ENCODE measurements at places on chromosomes 13 and 19.

DNA sequence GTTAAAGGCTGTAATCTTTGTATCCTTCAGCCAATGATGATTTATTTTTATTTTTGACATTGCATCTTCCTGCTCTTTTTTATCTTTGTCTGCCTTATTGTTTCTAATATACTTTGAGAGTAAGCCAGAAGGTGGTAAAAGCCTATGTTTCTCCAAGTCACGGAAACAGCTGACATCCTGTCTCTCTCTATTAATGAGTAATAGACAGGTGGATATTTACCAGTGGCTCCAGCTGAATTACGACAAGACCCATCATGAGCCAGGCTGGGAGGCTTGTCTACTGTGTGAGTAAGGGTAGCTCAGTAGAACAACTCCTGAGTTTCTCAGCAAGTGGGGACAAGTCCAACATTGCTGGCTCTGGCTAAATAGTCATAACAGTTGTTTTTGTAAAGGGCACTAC is 166.6 kb downstream of the NDFIP2 start:
- no peak for DNase-seq

DNA sequence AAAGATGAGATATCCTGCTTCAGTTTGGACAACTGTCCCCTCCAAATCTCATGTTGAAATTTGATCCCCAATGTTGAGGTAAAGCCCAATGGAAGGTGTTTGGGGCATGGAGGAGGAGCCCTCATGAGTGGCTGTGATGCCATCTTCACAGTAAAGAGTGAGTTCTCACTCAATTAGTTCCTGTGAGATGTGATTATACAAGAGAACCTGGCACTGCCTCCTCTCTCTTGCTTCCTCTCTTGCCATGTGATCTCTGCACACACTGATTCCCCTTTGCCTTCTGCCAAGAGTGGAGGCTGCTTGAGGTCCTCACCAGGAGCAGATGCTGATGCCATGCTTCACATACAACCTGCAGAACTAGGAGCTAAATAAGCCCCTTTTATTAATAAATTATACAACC is 86.9 kb downstream of the HSPH1 start:
- DNase-seq, result no peak

- no peak for DNase-seq
Measured at GRCh38 chr13:109821103-109821502, 34.7 kb upstream of the IRS2 start.

GRCh38 chr13:100075700-100076587 is 12.9 kb upstream of the PCCA start:
- no peak for DNase-seq

DNA sequence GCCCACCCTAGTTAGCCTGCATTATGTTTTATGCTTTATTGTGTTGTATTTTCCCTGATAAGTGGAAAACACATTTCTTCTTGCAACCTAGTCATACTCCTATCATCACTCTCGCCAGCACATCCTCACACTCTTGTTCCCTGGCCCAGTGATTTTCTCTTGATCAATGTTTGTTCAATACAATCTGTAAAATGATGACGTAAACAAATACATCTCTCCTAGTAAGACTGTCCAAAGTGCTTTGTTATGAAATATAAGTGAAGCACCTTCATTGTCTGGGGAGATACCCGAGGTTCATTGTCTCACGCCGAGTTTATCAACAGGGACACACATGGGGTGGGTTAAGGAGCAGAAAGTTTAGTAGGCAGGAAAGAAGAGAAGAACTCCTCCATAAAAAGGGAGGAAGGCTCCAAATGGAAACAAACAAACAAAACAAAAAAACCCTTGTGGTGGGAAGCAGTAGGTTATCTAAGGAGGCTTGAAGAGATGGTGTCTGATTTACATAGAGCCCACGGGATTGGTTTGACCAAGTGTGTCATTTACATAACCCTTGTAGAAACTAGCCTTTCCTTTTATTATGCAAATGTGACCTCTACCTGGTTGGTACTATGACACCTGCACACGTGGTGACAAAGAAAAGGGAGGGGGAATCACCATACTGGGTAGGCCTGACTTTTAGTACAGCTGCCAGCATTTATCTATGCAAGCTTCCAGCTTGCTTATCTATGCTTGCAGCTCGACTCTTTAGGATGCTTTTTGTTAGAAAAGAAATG is 1317.9 kb upstream of the SPRY2 start:
- no peak for DNase-seq

- DNase-seq, result no peak
Measured at GRCh38 chr19:35478794-35479677, 11.2 kb downstream of the KRTDAP start.

DNA sequence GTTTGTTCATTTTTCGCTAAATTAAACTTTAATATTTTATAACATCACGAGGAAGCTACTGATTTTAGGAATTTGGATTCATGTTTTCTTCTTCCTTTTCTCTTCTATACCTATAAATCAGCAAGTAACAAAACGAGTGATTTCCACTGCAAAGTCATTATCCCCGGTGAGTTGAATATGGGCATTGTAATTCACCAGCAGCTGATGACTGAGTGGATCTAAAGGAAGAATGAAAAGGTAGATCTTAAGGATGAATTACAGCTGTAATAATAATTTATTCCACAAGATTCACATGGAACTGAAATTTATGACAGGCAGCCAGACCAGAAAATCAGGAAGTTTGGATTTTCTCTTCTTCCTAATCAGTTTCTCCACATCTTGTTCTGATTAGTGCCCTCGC is 111.4 kb downstream of the GPC6 start:
- no peak for DNase-seq

GRCh38 chr13:60583911-60584753 is 187.1 kb downstream of the TDRD3 start:
- no peak for DNase-seq

GRCh38 chr13:33793726-33794125 is 24.2 kb upstream of the RFC3 start:
- no peak for DNase-seq

DNA sequence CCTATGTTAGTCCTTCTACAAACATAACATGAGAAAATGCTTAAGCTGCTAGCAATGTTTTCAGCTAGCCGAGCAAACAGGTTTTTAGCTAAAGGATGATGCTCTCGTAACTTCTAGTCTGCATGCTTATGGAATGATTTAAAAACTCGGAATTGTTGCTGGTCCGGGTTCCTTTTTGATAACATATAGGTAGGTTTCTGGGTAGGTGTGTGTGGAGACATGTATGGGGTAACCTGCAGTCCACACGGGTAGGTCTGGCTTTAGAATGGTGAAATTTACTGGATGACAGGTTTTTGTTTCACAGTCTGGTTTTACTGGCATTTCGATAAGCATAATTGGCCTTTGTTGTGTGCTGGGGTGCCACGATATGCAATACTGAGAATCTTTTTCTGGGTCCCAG is 4.4 kb downstream of the ZNF813 start:
- DNase-seq, result no peak

DNA sequence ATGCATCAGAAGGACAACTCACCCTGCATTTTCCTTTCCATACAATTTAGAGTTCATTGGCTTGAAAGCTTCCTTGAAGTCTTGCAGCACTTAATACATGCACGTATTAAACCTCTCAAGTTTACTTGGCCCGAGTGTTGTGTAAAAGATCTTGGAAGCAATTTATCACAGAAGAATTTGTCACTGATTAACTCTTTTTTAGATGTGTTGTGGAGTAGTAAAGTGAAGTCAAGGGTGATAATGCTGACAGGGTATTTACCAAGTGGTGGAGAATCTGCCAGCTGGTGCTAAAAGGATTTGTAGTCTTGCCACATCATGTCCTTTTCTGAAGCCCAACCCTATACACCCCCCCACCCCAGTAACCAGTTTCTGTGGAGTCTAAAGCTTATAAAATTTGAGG is 421.0 kb upstream of the MIR17HG start:
- no peak for DNase-seq

GRCh38 chr19:49135686-49136085 is 16.3 kb downstream of the PPFIA3 start:
- DNase-seq, result no peak

- no peak for DNase-seq
Measured at GRCh38 chr19:46574533-46574932, 26.6 kb upstream of the CALM3 start.

DNA sequence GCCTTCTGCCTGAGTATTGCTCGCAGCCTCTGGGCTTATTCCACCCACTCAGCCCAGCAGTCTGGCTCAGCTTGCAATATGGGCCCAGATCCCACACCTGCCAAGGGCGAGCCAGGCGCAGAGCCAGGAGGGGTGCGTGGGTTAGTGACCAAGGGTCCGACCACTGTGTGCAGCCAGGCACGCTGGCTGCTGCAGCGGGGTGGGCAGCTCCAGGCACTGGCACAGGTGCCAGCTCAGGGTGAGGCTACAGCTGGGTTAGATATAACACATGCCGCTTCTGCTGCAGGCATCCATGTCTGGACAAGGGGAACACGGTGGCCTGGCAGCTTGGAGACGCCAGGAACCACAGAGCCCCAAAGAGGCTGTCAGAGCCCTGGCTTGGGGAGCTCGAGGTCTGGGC is 12.6 kb upstream of the URAD start:
- DNase-seq, result no peak

DNA sequence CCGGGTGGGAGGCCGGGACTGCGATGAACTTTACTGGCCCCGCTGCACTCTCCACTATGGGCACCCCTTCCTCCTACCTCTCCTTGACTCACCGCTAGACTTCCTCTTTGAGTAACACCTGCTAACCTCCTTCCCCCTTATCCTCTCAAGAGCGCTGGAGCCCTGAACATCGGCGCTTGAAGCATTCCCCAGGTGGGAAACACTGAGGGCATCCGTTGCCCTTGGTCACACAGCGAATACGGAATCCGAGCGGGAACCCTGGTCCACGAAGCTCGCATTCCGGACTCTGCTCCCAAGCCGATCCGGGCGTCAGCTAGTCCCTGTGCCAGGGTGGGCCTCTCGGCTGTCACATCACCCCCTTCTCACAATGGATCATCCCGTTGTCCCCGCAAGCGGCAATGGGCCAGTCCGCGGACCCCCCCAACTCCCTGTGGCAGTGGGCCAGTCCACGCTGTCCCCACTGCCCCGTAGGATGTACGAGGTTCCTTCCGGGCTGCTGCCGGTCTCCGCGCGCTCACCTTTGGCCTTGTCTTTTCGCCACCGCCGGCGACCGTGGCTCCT is 4.2 kb downstream of the LIPE start:
- DNase-seq, result no peak

DNA sequence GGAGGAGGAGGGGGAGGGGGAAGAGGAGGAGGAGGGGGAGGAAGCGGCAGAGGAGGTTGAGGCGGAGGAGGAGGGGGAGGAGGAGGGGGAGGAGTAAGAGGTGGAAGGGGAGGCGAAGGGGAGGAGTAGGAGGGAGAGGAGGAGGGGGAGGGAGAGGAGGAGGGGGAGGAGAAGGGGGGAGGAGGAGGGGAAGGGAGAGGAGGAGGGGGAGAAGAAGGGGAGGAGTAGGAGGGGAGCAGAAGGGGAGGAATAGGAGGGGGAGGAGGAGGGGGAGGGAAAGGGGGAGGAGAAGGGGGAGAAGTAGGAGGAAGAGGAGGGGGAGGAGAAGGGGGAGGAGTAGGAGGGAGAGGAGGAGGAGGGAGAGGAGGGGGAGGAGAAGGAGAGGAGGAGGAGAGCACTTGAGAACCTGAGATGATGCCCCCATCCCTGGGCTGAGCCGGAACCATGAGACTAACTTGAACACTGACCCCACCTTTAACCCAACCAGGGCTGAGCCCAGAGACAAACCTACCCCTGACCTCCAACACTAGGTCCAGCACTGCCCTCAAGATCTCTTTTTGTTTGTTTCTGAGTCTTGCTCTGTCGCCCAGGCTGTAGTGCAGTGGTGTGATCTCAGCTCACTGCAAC is 12.6 kb downstream of the ABCA7 start:
- DNase-seq, result no peak

DNA sequence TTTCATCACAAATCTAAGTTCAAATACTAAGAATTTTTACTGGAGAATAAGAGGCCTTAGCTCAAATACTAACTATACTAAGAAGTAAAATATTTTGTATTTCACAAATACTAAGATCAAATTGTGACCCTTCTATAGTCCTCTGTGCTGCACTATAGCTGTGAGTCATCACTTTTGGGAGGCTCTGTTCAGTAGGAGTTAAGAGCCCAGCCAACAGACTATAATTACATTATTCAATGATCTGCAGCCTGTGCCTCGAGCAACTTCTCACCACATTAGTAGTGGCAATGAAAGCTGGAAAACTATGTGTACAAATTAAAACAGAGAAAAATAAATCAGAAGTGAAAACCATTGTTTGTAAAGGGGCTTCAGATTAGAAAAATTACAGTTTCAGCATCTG is 147.3 kb upstream of the GPC6 start:
- DNase-seq, result peak; percentile 60

GRCh38 chr13:24083722-24084421 is 76.6 kb upstream of the SPATA13 start:
- DNase-seq, result no peak

DNA sequence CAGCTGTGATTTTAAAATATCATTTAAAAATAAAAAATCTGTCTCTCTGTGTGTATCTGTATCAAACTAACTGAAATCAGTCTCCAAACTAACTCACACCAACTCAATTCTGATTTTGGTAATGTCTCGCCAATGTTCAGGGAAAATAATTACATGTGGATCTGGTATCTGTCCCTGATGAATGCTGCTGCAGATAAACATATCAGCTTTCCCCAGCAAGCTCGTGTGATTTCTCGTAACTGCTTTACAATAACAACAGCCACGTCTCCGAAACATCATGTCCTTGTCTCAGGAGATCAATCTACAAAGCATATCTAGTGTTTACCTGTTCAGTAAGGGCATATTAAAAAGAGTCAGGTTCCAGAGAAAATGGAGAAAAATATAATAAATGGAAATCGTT is 129.0 kb downstream of the IRS2 start:
- no peak for DNase-seq

DNA sequence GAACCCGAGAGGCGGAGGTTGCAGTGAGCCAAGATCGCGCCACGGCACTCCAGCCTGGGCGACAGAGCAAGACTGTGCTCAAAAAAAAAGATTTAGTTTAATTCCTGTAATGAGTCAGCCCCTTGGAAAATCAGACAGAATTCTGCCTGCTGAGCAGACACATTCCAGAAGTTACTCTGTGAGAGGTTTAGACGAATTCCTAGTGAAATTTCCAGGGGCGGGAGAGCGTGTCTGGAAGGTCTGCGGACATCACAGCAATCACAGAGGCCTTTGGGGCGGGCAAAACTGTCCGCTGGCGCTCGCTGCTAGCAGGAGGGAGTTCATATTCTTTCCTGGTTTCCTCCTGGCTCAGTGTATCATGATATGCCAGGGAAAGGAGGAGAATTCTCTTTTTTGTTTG is 17.5 kb downstream of the MISP start:
- no peak for DNase-seq

DNA sequence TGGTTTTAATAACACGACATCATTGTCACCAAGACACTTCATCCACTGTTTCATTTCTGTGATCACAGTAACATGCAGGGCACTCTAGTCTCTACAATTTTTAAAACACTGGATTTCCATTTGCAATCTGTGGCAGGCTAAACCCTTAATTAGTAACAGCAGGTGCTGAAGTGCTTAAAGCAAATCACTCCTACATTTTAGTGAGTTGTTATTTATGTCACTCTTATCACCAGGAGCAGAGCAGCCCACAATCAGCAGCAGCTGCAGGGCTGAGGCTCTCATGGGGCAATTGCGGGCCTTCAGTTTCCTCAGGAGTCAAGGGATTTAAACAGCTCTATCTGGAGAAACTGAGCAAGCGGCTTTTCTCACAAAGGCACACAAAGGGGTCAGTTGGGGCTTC is 1.6 kb downstream of the SOHLH2 start:
- DNase-seq, result no peak
